Neuronal stem cell (in vitro differentiated cells): ENCODE measurements at places on chromosomes 4 and X.

- no peak for DNase-seq
Measured at GRCh38 chr4:112942077-112942476, 107.4 kb upstream of the ANK2 start.

DNA sequence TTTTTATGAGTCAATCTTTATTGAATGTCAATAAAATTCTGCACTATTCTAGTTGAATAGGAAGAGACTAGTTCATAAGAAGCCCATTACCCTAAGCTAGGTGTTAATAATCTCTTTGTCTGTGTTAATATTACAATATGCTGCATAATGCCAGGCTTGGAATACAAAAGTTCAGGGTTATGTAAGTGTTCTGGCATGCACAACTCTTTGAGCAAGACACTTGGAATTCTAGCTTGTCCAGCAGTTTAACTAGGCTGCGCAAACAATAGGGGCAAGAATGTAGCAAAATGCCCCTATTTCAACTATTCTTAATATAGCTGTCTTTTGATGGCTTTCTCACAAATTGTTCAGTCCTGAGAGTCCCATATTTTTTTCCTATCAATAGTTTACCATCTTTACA, 31.3 kb upstream of the ETNPPL start:
- no peak for DNase-seq

DNA sequence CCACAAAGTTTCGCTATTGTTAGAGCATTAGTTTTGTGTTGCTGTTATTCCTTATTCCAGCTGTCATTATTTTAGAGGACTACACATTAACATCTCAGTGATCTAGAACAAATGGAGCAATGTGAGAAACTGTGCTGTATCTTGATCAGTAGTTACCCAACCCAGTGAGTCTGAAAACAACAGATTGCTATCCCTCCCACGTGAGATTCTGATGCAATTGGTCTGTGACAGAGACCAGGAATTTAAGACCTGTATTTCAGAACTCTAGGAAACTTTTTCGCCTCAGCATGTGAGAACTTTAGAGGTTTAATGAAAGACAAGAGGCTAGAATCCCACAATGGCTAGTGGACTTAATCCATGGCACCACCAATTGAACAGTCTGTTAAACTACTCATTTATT, 35.7 kb upstream of the CDS1 start:
- no peak for DNase-seq

GRCh38 chrX:47187106-47187677, 6.4 kb upstream of the UBA1 start:
- DNase-seq, result no peak

- no peak for DNase-seq
Measured at GRCh38 chrX:42602566-42602965, 175.4 kb downstream of the PPP1R2C start.

- no peak for DNase-seq
Measured at GRCh38 chrX:150146271-150146896, 208.1 kb upstream of the EOLA2 start.

DNA sequence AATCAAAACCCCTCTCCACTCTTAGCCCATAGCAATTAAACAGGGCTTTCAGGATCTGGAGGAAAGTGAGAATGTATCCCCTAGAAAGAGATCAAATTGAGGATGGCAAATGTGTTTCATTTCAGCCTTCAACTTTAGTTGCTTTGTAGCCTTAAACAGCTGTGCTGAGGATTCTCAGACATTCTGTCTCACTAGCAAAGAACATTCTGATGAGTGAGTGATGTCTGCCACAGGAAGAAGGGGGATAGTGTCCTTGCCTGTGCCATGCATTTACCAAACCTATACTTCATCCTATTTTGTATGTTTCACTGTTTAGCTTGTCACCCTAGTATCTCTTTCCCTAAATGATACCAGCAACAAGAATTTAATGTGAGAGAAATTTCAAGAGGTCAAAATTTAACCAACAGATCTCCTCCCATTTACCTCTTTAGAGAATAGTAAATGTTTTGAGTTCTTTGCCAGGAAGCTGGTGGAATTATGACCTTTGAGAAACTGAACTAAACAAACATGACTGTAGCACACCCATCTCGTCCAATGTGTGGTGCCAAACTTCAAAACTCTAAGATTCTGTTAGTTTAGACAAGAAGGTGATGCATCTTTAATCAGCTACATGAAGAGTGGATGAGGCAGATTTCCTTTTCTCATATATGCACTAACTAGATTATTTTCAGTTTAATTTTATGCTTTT, 165.6 kb downstream of the PALLD start:
- DNase-seq, result no peak

GRCh38 chr4:128757712-128758111, 51.8 kb upstream of the JADE1 start:
- no peak for DNase-seq

- no peak for DNase-seq
Measured at GRCh38 chrX:10216208-10216607, 59.4 kb downstream of the CLCN4 start.

DNA sequence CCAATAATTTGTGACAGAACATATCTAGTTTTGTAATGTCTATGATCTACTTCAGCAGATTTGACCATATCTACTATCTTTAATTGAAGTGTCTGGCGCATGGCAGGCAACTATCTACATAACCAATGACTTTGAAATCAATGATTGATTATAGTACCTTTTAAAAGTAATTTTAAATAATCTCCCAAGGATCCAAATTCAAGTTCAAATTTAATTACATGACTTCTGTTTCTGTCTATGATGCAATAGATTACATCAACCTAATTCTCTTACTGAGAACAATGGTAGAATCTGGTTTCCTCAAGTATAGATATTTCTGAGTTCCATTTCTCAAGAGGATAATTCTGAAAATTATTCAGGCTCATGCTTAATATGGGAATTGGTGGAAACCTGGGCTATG, 177.4 kb upstream of the IL15 start:
- no peak for DNase-seq

- no peak for DNase-seq
Measured at GRCh38 chrX:21837056-21837455, 2.4 kb upstream of the MBTPS2 start.

- DNase-seq, result no peak
Measured at GRCh38 chr4:114921790-114922591, 191.4 kb downstream of the NDST4 start.

DNA sequence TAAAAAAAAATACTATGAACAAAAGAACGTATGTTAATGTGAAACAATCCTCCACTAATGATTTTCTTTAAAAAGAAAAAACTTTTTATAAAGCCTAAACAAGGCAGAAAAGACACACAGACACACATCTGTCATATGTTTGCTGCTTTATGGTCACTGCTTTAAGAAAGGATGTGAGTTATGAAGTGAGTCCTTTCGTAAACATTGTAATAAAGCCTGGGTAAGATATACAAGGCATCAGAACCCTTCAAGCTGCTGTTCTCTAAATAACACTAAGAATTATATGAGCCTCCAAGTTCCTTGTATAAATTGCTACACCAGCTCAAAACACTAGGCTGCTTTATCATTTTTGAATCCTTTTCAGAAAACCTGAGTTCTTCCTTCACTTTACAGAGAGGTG, 81.6 kb downstream of the FBXO8 start:
- DNase-seq, result no peak

DNA sequence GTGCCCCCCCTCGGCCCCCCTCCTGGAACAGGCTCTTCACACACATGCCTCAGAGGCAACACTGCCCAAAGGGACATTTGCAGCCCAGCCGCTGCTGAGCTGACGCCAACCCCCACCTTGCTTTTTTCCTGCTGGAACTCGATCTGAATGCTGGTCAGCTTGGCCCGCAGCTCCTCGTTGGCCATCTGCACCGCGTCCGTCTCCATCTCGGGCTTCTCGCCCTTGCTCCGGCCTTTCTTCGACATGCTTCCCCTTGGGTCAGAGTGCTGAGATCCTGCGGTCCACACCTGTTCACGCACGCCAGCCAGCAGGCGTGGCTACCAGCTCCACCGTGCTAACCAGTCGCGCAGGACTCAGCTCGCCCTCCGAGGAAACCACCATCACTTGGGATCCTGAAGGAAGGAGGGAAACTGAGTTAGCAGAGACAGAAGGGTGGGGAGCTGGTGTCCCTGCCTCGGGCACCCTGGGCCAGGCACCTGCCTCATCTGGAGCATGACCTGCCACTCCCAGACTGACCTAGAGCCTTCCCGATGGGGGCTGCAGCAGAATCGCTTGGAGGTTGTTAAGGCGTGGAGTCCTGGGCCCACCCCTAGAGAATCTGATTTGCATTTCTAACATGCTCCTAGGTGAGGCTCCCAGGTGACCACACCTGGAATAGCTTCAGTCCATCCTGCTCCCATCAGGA, 87.6 kb downstream of the JAKMIP1 start:
- DNase-seq, result no peak

- DNase-seq, result peak; percentile 59
Measured at GRCh38 chr4:42568610-42569207, 88.2 kb downstream of the ATP8A1 start.

GRCh38 chr4:182344968-182345367, 101.8 kb downstream of the TENM3 start:
- DNase-seq, result no peak

GRCh38 chrX:2517055-2517454, 16.3 kb upstream of the DHRSX start:
- DNase-seq, result no peak

DNA sequence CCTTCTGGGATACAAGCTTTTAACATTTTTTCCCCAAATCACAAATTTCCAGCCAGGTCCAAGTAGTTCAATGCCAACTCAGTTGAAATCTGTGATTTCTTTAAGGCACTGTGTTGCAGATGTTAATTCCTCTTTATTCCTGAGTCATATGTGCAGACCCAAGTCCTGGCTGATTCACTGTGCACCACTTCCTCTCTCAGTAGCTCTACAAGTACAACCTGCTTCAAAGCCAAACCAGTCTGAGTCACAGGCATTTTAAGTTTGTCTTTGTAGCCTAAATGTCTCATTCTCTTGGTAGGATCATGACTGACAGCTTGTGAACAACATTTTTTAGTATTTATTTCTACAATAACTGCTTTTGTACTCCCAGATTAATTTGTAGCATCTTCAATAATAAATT, 165.6 kb upstream of the S100G start:
- DNase-seq, result no peak

- DNase-seq, result no peak
Measured at GRCh38 chrX:45347877-45348276, 147.2 kb upstream of the DIPK2B start.

- DNase-seq, result no peak
Measured at GRCh38 chrX:12978205-12979025, 3.5 kb downstream of the TMSB4X start.
